CD14-positive monocyte (primary cell): ENCODE measurements at places on chromosomes 13 and 19. TPM values are rescaled to one million over a fixed set of nuclear protein-coding genes. Genes with fewer than 3 reads are reported as not detected.

Gene MAMSTR
- not detected for polyA plus RNA-seq

Gene RXFP2
- polyA plus RNA-seq = 0.69 TPM

Gene ICAM1
- 63.4 and 118 TPM in 2 replicates for polyA plus RNA-seq

GRCh38 chr19:2331601-2332246 lies 3.2 kb downstream of the SPPL2B start:
- DNase-seq = no peak

GRCh38 chr19:7426986-7427385 lies 61.8 kb downstream of the PEX11G start:
- no peak for DNase-seq

DNA sequence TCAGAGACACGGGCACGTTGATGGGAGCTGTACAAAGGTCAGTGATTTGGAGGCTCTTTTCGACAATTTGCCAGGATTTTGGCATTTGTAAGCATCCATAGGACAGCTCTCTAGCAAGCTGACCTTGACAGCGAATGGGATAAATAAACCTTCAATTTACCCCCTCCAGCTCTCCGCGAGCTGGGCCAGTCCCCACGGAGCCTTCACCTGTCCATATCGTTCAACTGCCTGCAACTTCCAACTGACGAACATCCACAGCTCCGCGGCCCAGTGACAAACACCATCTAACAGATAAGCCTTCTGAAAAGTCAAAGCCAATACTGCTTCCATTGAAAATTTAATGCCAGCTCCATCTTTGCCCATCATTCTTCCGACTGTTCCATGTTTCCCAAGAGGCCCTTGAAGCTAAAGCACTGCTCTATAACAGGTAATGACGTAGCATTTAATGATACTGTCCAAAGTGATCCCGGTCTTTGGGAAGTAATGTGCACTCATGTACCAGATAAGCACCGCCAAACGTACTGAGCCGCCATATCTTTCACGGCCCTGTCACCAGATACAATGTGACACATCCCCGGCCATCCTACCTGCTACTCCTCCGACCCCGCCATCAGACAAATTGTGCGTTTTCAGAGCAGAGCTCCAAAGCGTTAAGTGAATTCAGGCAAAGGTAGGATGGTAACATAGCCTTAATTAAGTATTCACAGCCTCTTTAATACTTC lies 365.3 kb upstream of the ZNF507 start:
- DNase-seq = no peak

DNA sequence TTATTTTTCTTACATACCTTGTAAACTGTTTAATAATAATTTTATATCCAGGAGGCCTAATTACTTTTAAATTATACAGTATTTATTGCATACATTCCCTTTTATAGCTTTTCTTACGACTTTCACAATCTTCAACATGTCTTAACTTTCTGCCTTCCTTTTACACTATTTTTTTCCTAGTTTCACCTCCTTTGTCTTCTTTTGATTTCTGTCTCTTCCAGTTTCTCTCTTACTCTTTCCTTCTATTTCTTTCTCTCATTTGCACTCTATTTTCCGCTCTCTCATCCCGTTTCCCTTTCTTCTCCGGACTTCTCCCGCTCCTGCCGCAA lies 11.5 kb downstream of the ZNF552 start:
- no peak for DNase-seq

DNA sequence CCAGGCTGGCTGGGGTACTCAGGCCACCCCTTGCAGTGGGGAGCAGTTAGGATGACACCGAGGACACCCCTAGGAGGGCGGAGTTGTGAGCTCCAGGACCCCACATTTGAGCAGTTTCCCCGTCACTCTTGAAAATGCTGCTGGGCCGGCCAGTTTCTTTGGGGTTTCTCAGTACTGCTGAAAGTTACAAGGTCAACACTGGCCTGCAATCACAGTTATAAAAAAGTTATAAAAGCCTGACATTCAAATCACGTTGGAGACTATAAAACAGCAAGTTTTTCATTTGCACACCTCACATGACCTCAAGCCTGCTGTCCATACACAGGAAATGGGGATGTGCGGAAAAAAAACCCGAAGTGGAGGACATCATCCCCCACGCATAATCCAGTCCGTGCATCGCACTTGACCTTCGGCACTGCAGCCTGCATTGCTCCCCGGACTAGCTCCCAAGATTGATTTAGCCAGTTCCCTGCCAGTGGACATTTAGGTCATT lies 27.0 kb downstream of the DNM2 start:
- no peak for DNase-seq

DNA sequence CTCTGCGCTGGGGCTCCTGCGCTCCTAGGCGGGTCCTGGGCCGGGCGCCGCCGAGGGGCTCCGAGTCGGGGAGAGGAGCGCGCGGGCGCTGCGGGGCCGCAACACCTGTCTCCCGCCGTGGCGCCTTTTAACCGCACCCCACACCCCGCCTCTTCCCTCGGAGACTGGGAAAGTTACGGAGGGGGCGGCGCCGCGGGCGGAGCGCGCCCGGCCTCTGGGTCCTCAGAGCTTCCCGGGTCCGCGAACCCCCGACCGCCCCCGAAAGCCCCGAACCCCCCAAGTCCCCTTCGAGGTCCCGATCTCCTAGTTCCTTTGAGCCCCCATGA lies at the start of gene GJB2:
GJB2 (minus strand) TSS at position 103 of the 326 bp plus-strand sequence. CDS start 3,357 bp downstream, outside the sequence.
- DNase-seq = no peak

GRCh38 chr13:44739539-44739938 lies 163.4 kb upstream of the TSC22D1 start:
- DNase-seq = no peak

DNA sequence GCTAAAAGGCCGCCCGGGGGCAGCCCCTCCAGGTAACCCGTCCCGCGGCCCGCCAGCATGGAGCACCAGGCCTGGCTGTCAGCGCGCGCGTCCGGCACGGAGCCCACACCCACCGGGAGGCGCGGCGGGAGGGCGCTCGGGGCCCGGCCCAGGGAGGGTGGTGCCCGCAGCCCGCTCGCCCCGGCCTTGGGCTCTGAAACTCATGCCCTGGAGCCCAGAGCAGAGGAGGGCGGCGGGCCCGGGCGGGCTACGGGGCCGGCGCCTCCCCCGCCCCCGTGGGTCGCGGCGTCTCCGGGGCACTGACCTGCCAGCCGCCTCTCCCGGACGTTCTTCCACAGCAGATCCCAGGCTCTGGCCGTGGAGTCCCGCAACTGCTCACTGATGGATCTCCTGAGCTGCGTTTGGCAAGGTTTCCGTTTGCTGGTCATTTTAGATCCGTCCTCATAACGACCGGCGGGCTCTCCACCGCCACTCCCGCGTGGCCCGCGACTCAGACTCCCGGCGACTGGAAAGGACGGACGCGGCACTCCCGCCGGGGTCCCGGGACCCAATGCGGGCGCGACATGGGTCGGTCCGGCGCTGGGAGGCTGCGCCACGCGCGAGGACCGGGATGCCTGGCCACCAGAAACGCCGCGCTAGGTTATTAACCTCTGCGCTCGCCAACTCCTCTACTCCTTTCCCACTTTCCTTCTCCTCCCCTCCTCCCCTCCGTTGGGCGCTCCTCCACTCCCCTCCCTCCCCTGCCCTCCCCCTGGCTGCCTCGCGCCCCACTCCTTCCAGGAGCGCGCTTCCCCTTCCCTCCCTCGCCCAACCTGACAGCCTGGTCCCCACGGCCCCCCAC lies 64.7 kb upstream of the STARD13 start:
- peak; percentile 9 for DNase-seq

- no peak for DNase-seq
These were observed 47.6 kb downstream of the TGDS start for GRCh38 chr13:94548382-94548781.
